ENCODE measurements at places on chromosomes 7 and 10. TPM values are rescaled to one million over a fixed set of nuclear protein-coding genes. Genes with fewer than 3 reads are reported as not detected.

The HOGA1 gene
- 0.18 TPM for total RNA-seq

The OLAH gene
- total RNA-seq, result 0.14 TPM

The ATG9B gene
- total RNA-seq, result under 0.01 TPM

The PIK3CG gene
- total RNA-seq, result 12.2 TPM

The KIAA1549 gene
- total RNA-seq, result 1.9 TPM

The SUN3 gene
- total RNA-seq, result not detected

The NEUROG3 gene
- not detected for total RNA-seq

The ASB10 gene
- total RNA-seq, result not detected

The EPHB6 gene
- 0.79 TPM for total RNA-seq

The MAD1L1 gene
- total RNA-seq, result 53.2 TPM

The CDK14 gene
- 19.5 TPM for total RNA-seq

The AVPI1 gene
- 3.2 TPM for total RNA-seq

GRCh38 chr10:103762916-103763315 lies 92.5 kb downstream of the SH3PXD2A start:
- no peak for DNase-seq

DNA sequence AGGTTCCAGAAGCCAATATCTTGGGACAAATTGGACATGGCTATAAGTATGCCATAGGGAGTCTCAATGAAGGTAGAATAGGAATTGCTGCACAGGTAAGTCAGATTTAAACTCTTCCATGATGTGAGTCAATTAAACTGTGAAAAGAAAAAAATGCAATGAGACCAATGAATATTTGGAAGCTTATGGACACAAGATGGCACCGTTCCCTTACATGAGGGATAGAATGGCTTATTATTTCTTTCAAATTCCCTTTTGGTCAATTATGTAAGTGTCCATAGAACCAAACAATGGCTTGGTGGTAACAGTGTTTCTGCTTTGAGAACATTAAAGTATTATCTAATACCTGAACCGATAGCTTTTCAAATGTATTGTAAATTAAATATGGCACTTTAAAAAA lies 35.6 kb downstream of the ACADSB start:
- no peak for DNase-seq

DNA sequence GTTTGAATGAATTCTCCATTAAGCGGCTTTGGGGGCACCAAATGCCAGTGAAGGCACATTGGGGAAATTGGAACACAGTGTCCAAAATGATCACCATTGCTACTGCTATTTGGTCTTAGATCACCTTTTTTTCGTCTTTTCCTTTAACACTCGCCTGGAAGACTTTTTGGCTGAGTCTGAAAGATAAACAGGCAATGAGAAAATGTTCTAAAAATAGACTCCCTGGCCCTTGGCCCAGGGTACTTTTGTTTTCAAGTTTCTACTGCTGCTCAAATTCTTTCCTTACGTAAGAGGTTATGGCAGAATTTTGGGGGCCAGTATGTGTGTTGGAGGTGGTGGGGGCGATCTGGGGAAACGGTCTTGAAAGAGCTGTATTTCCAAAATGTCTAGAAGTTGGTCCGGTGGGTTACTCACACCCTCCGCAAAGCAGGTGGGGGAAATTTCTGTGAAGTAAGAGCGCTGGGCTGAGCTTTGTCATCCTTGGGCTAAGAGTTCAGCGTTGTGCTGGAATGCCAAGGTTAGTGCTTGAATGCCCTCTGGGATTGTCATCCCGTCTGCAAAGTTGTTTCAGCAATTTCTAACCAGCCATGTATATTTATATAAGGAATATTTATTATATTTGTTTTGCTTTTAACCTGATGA lies 1.3 kb upstream of the ITPRIP start:
- DNase-seq, result peak; percentile 48

- DNase-seq, result no peak
Measured at GRCh38 chr7:37690206-37690605, 6.6 kb downstream of the GPR141 start.

- no peak for DNase-seq
Measured at GRCh38 chr7:97499204-97499603, 232.7 kb upstream of the TAC1 start.

DNA sequence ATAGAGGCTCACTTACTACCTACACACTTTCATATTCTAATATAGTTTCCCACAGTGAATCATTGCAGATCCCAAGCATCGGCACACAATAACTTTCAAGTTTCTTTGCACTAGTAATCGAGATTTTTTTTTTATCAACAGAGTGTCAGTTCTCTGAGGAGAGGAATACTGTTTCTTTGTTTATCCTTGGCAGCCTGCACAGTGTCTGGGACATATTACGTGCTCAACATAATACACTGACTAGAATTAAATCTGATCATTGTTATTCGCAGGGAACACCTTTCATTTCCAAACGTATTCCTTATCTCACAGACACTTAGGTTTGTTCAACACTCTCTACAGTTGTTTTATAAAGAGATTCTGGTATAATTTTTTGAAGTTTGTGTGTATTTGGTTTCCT lies 95.3 kb downstream of the CACNA2D1 start:
- DNase-seq, result no peak

DNA sequence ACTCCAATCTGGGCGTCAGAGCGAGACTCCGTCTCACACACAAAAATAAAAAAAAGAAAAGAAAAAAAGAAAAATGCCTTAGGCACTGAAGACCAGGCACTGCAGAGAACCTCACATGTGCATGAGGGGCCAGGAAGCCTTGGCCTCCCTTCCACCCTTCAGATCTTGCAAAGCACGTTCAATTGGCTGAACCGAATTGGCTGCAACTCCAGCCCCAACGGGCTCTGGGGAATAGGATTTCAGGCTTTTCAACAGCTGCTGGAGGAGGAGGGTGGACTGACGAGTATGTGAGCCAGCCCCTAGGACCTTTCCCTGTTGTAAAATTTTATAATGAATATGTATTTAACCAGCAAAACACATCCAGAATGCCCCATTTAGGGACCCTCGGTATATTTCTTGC lies 16.7 kb downstream of the TMEM120A start:
- no peak for DNase-seq

- no peak for DNase-seq
Measured at GRCh38 chr7:15204421-15204820, 301.9 kb upstream of the DGKB start.

GRCh38 chr7:119720541-119720940 lies 552.4 kb upstream of the KCND2 start:
- DNase-seq, result peak; percentile 83

GRCh38 chr10:132613566-132614348 lies 76.2 kb downstream of the INPP5A start:
- DNase-seq, result no peak

GRCh38 chr7:13715534-13715933 lies 273.9 kb downstream of the ETV1 start:
- DNase-seq, result no peak

DNA sequence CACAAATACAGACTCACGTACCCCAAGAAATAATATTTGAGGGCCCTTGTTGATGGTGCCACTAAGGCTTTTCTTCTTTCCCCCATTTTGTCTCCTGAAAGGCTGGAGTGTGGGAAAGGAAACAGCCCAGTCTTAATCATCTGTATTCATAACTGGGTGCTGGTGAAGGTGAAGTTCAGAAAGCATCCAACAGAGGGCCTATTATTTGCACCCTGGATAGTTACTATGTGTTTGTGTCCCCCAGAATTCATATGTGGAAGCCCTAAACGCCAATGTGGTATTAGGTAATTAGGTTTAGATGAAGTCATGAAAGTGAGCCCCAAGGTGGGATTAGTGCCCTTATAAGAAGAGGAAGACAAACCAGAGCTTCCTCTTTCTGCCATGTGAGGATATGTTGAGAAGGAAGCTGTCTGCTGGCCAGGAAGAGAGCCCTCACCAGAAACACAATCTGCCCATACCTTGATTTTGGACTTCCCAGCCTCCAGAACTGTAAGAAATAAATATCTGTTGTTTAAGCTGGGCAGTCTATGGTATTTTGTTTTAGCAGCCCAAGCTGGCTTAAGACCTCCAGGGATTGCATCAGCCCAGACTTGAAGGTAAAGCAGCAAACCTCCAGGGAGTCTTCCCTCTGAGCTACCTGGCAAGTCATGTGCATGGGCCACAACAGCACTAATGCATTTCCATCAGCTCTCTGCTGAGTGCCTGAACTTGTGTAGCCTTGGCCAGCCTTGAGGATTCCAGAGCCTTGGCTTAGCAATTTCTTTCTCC lies 90.0 kb upstream of the ADRB1 start:
- DNase-seq, result no peak

- no peak for DNase-seq
Measured at GRCh38 chr10:97277551-97277950, 14.9 kb downstream of the ARHGAP19 start.

GRCh38 chr10:113644185-113645120 lies 19.4 kb downstream of the NRAP start:
- DNase-seq, result no peak

GRCh38 chr7:80902716-80903308 lies 16.0 kb downstream of the SEMA3C start:
- DNase-seq, result no peak

DNA sequence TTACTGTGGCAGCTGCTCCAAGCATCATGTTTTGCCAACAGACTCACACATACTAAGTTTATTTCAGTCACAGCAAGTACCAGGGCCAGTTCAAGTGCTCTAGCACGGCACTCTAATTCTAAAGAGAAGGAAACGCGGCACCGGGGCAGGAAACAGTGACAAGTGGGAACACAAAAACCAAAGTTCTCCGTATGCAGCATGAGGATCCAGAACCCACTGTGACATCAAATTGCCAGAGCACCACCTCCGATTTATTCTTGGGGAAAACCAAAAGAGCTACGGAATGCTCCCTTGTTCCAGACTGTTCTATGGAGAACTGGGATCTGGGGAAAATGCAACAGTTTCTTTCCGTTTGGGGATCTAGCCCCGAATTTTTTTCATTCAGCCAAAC lies 448 bp upstream of the PTER start:
- no peak for DNase-seq
